ENCODE measurements at places on chromosomes 7 and 10.
A peak's percentile ranks its signal among the peaks of the same experiment; 100 is the strongest.

GRCh38 chr10:86752311-86752710, 4.1 kb upstream of the BMPR1A start:
- DNase-seq: no peak

- DNase-seq: peak; percentile 67
Observed at GRCh38 chr7:120989257-120990220, 1.0 kb downstream of the CPED1 start.

DNA sequence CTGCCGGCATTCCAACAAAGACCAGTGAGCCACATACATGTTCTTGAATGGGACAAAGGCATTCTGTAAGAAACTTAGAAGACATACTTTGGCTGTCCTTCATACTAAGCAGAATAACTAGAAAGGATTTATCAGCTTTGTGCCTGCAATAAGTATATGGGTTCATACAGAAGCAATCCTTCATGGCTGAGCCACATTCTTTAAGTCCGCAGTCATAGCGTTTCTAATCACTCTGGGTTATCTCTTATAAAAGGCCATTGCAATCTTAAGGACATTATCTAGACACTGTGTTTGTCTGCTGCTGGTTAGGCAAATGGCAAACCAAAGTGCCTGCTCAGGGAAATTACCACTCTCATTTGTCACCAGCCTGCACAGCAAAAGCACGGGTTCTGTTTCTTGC, 488.4 kb downstream of the ACTR3B start:
- no peak for DNase-seq

DNA sequence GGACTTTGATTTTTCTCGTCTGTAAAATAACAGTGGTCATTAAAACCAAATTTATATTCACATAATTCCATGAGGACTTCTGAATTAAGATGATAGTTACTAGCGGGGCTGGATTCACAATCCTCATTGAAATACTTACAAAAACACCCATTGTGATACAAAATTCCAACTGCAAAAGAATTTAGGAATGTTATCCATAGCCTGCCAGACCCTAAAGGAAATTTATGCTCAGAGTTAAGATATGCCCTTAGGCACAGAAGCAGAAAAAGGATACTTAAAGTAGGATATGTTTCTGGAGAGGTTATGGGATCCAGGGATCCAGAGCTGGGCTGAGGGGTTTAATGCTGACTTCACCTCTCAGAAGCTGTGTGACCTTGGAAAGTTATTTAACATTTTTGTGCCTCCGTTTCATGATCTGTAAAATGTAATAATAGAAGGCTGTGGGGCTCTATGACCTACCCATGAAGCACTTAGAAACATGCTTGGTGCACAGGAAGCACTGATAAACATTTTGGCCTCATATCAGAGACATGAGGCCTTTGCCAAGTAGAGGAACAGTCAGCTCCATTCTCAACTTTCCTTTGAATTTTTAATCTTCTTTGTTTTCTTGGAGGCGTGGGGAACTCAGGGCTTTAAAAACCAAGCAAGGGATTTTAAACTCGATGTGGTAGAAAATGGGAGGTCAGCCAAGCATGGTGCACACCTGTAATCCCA, 744.7 kb downstream of the KCNMA1 start:
- DNase-seq: no peak

DNA sequence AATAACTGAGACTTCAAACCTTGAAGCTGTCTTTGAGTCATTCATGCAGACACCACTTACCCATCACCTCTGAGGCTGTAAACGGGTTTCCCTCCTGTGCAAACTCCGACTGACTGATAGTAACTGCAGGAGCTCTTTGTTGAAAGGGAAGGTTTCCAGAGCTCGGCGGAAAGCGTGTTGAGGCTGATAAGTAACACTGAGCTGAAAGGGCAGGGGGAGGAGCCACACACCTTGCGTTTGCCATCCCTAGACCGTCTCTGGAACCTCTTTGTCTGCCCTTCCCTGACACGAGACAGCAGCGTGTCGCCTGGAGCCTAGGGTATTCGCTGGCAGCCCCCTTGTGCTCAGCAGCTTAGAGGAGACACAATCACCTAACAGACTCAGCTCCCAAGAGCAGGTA, 134.0 kb downstream of the PAXIP1 start:
- DNase-seq: no peak

DNA sequence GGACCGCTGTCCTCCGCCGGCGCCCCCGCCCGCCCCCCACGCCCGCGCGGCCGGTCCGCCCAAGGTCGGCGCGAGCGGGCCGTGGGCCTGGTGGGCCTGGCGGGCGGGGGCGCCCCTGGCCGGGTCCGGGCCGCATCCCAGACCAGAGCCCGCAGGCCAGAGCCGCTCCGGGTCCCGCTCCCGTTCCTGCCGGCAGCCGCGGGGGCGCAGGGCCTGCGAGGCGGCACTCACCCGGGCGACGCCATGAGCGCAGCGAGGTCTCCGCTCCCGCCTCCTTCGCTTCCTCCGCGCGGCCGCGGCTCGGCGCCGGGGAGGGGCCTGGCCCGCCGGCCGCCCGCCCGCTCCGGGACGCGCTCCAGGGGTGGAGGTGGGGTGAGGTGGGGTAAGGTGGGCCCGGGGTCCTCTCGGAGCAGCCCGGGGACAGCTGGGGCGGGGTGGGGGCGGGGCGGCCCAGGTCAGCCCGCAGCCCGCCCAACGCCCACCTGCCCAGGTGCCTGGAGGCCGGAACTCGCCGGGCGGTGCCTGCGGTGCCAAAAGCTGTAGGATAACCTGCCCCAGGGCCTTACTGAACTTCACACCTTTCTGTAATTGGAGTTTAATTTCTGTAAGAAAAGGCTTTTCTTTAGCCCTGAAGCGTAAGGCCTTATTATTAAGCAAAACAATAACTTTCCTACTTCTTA, at the start of gene URGCP:
Gene URGCP (minus strand): TSS at position 266 of the 680 bp plus-strand sequence. CDS start 21 bp downstream, at position 245.
- DNase-seq: peak; percentile 62

DNA sequence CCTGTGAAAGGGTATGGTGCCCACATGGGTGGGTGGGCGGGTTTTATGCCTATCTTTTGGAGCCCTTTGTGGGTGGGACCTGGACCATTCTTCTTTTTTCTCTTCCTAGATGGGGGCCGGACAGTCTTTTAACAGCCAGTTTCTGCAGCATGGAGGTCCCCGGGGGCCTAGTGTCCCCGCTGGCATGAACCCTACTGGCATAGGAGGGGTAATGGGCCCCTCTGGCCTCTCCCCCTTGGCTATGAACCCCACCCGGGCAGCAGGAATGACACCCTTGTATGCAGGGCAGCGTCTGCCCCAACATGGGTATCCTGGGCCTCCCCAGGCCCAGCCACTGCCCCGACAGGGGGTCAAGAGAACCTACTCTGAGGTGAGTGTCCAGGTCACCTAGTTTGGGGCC, 9.1 kb downstream of the ZMIZ2 start:
- no peak for DNase-seq

GRCh38 chr7:129169686-129170440, 18.6 kb upstream of the SMO start:
- DNase-seq: peak; percentile 60

GRCh38 chr10:132878730-132879407, 63.5 kb downstream of the CFAP46 start:
- DNase-seq: no peak

DNA sequence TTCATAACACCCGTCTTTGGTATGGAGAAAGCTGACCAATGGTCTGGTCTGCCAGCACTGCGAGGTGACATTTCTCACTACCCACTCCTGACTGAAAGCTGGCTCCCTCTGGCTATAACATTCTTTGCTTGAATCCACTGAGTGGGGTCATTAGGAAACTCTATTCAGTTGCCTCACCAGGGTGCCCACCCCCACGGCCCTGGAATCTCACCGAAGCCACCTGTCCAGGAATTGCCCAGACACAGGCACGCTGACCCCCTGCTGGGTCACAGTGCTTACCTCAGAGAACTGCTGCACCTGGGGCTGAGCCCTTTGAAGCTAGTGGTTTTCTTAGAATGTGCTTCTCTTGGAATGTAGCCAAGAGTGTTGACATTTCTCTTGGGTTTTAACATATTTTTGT, 28.6 kb downstream of the HECW1 start:
- no peak for DNase-seq

GRCh38 chr7:116782177-116782711, 80.1 kb upstream of the CAPZA2 start:
- DNase-seq: peak; percentile 58

DNA sequence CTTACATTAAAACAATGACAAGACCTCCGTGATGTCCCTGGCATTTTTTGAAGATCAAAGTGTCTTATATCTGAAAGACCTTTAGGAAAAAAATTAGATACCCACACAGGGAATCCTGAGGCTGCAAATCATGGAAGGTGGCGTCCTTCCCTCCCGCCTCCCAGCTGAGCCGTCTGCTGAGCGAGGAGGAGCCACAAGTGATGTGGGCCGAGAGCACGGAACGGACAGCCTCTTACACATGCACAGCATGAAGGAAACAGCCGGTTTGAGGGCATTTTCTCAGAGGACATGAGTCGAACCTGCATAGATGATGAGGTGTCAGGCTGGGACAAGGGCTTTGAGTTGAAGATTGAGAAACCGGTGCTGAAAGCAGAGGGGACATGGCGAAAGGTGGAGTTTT, 163.3 kb downstream of the ADARB2 start:
- DNase-seq: no peak

- DNase-seq: peak; percentile 56
Observed at GRCh38 chr7:13988731-13989125, 738 bp downstream of the ETV1 start.

- no peak for DNase-seq
Observed at GRCh38 chr10:123855008-123855684, 36.5 kb downstream of the CPXM2 start.

GRCh38 chr10:541750-542371, 147.6 kb downstream of the DIP2C start:
- DNase-seq: no peak

DNA sequence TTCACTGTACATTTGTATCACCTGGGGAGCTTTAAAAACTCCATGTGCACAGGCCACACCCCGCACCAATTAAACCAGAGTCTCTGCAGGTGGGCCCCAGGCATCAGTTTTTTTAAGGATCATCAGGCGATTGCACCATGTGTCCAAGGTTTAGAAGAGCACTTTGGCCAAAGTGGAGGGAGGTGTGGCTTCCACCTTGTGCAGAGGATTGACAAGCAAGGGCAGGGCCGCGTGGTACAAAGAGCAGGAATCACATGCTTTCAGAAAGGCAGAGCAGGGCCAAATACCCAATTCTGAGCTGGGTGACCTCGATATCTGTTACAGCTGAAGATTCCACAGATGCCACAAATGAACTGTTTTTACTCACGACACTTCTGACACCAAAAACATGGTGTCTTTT, 52.4 kb downstream of the NOC3L start:
- no peak for DNase-seq

GRCh38 chr7:74272305-74273038, 16.7 kb upstream of the CLIP2 start:
- no peak for DNase-seq

GRCh38 chr7:139728203-139728602, 49.6 kb downstream of the HIPK2 start:
- DNase-seq: no peak

- DNase-seq: no peak
Observed at GRCh38 chr10:12869427-12869826, 132.1 kb downstream of the CCDC3 start.

- no peak for DNase-seq
Observed at GRCh38 chr7:89336121-89336520, 540.6 kb upstream of the TEX47 start.

GRCh38 chr10:42836771-42837468, 54.3 kb downstream of the BMS1 start:
- peak; percentile 19 for DNase-seq

DNA sequence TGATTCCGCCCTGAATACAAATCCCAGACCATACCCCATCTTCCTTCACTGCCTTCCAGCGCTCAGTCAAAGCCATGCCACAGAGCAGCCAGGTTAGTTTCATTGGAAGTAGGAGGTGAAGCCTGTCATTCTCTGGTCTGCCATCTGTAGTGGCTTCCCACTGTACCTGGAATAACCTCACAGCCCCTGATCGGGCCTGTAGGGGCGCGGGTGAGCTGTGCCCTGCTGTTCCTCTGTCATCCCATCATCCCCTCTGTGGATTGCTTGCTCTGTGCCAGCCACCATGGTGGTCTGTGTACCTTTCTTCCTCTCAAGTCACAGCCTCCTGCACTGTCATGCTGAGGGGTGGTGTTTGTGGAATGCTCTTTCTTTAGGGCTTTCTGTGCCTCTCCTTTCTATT, 155.1 kb downstream of the ZNF22 start:
- no peak for DNase-seq

GRCh38 chr7:28873365-28873764, 84.8 kb downstream of the TRIL start:
- no peak for DNase-seq

- DNase-seq: no peak
Observed at GRCh38 chr10:17663450-17663849, 19.5 kb downstream of the STAM start.

DNA sequence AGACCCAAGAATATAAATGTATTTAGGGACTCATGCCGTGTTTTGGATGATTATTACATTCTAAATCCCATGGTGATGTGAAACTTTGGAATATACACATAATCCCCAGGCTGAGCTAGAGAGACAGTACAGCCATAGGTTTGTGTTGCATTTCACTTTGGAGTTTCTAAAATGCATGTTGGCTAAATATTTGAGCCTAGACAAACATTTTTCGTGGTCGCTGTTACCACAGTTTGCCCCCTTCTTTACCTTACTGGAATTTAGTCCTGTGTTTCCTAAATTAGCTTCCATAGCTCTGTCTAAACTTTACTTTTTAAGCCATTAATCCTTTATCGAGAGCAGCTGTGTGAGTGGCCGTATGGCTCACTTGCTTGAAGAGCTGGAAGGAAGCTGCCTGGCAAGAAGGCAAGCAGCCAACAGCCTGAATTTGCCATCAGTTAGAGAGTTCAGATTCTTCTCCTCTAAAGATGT, 192.0 kb downstream of the BICC1 start:
- peak; percentile 55 for DNase-seq

DNA sequence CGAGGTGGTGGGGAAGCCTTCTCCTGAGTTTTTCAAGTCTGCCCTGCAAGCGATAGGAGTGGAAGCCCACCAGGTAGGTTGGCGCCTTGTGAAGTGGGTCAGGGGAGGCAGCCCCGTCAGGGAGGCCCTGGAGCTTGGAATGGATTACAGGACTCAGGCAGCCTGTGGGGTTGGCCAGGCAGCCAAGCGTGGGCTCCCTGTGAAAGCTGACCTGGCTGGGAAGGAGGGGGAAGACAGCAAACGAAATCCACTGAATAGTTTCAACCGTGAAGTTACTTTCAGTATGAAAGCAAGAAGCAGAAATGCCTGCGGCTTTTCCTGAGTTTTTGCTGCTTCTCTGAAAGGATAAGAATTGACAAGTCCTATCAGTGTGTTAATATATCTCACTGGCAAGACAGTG, 36.4 kb downstream of the LHPP start:
- DNase-seq: no peak

GRCh38 chr7:28096713-28097112, 83.9 kb downstream of the JAZF1 start:
- peak; percentile 80 for DNase-seq

- DNase-seq: no peak
Observed at GRCh38 chr10:62671104-62671503, 133.4 kb upstream of the ADO start.

DNA sequence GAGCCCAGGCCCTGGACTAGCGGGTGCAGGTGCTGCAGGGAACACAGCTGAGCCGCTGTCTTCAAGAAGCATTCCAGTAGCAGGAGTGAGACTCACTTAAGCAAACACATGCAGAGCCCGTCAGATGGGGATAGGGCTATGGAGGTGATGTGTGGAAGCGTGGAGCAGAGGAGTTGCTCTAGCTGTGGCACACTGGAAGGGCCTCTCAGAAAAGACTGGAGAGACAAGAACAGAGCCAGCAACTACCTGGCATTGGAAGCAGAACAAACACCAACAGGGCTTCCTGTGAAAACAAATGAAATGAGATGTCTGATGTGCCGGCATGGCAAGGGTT, 37.8 kb upstream of the GALNTL5 start:
- no peak for DNase-seq

Measured in muscle of back (tissue), 13 donors.